Heart right ventricle (tissue), 16 donors: ENCODE measurements at places on chromosomes 6 and 20. TPM values are rescaled to one million over a fixed set of nuclear protein-coding genes. Genes with fewer than 3 reads are reported as not detected.

Gene MYBL2
- total RNA-seq, result 0.13 TPM

Gene FOXA2
- not detected for total RNA-seq

Gene ENPP3
- total RNA-seq, result 0.07 TPM

Gene VSTM2L
- 7.2 TPM for total RNA-seq

Gene MYCT1
- 17.7 TPM for total RNA-seq

Gene DLK2
- total RNA-seq, result 0.96 TPM

Gene INSM1
- not detected for total RNA-seq

Gene UFL1
- 23.4 TPM for total RNA-seq

Gene PACSIN1
- total RNA-seq, result 7.5 TPM

Gene BHLHE23
- not detected for total RNA-seq

Gene TMC2
- total RNA-seq, result not detected

Gene PRKN
- total RNA-seq, result 27.7 TPM

Gene UBE2C
- 1.5 TPM for total RNA-seq

Gene LY6G6D
- not detected for total RNA-seq

Gene CLPSL2
- not detected for total RNA-seq

Gene TBX18
- total RNA-seq, result 4.7 TPM

Gene OTOR
- not detected for total RNA-seq

Gene GABRR2
- 0.22 TPM for total RNA-seq

Gene BFSP1
- total RNA-seq, result 0.76 TPM

Gene SS18L1
- 11.7 TPM for total RNA-seq

Gene ABHD16B
- not detected for total RNA-seq

Gene RUNX2
- 2.2 TPM for total RNA-seq

Gene TRAPPC3L
- not detected for total RNA-seq

Gene KHDC1
- 0.83 TPM for total RNA-seq

Gene RAET1E
- 0.15 TPM for total RNA-seq
